ENCODE measurements at places on chromosomes 13 and 19.

- no peak for DNase-seq
These were observed 237.4 kb downstream of the LMO7 start for GRCh38 chr13:75873494-75873893.

GRCh38 chr19:41350735-41351338, 2.9 kb downstream of the TGFB1 start:
- no peak for DNase-seq

DNA sequence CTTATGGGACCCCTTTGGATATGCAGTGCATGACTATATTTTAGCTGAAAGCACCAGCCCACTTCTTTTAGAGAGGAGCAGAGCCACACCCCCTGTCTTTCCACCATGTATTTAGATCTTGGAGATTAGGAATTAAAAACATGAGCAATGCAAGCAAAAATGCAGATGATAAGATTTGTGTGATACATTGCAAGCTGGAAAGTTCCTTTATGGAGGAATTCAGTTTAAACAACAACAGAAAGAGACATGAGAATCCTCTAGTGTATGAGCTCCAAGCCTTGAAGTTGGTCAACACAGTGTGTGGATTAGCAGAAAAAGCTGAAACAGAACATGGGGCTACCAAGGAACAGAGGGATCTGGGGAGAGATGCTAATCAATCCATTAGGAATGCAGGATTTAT, 529.8 kb upstream of the NBEA start:
- no peak for DNase-seq

GRCh38 chr13:90413548-90413947, 933.9 kb upstream of the MIR17HG start:
- no peak for DNase-seq

- no peak for DNase-seq
These were observed 68.8 kb downstream of the LMO7 start for GRCh38 chr13:75704927-75705288.

DNA sequence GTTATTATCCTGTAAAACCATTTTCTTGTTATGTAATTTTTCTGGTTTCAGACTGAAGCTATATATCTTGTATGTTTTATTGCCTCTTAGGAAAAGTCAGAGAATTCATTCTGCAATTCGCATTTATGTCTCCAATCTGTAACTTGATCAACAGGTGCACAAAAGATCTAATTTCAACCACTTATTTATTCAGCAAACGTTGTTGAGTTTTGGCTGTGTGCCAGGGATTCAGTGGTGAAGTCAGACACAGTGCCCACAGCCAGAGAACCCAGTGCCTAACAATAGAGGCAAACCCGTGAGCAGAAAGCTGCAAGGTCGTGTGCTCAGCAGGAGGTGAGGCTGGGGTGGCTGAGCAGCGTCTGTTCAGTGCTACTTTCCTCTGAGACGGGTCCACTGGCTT, 119.5 kb upstream of the MCF2L start:
- DNase-seq = no peak

DNA sequence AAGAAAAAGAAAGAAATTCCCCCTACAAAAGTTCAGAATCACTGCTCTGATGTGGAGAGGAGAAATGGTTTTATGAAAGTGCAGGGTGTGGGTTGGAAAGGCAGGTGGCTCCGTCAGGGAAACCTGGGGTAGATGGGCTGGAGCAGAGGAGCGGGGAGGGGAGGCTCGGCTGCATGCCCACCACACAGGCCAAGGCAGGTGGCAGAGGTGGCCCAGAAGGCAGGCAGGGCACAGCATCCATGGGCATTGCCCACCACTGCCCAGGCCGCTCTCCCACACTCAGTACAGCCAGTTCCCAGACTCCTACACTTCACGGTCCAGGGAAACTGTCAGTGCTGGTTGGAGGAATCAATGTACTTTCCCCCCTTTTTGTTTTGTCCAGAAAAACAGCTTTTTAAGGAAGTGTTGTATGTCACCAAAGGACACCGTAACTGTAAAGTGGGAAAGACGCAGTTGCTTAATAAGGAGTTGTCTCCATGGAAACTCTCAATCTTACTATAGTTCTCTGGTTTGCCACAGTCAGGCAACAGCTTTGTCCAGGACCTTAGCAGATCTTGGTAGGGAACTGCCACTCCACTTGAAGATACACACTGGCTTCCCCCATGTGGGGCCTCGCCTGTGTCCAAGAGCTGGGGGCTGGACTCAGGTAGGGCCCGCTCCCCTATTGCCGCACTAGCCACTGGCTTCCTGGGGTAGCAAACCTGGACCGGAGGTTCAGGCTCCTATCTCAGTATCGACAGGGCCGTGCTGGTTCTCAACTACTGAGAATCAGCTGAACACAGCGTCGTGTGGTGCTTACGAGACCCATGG, 82.9 kb downstream of the RAB20 start:
- no peak for DNase-seq

- no peak for DNase-seq
These were observed 51.1 kb downstream of the HSPH1 start for GRCh38 chr13:31110617-31111016.

GRCh38 chr19:15640294-15640903, at the start of gene CYP4F3:
TSS of gene CYP4F3 (plus strand) at chr19:15640897. CDS start at chr19:15641416, 519 bp downstream.
- DNase-seq = no peak

- no peak for DNase-seq
These were observed 29.5 kb downstream of the FPR3 start for GRCh38 chr19:51824281-51825005.

GRCh38 chr19:4987256-4987655, 18.3 kb downstream of the KDM4B start:
- no peak for DNase-seq

DNA sequence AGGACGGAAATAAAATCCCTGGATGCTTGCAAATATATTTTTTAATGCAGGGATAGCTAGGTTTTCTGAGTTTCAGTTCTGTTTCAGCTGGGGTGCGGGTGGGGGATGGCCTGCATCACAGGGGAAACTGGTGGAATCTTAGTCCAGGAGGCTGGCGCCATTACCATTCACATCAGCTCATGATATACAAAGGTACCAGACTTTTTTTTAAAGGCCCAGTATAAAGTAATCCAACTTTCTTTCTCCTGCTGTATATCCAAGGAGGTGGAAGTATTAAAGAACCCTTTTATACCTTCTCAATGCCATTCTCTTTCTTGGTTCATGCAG, 343.8 kb downstream of the KCNRG start:
- DNase-seq = no peak

DNA sequence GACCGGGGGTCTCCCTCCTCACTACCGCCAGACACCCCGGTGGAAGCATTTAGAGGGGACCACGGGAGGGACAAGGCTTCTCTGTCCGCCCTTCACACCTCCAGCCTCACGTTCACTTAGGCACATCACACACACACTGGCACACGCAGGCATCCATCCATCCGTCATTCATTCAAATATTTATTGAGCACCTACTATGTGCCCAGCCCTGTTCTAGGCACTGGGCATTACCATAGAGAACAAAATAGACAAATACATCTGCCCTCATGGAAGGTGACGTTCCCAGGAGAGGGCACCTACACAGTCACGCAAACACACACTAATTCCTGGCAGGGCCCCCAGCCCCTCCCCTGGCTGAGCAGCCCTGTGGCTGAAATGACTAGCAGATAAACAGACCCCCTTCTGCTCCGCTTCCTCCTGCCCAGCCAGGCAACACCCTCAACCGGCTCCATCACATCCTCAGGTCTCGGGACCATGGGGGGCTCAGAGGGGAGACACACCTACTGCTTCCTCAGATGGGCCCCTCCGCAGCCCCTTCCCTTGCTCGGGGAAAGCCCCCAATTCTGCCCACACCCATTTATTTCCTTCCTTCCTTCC, 3.7 kb upstream of the NOP53 start:
- DNase-seq = no peak

DNA sequence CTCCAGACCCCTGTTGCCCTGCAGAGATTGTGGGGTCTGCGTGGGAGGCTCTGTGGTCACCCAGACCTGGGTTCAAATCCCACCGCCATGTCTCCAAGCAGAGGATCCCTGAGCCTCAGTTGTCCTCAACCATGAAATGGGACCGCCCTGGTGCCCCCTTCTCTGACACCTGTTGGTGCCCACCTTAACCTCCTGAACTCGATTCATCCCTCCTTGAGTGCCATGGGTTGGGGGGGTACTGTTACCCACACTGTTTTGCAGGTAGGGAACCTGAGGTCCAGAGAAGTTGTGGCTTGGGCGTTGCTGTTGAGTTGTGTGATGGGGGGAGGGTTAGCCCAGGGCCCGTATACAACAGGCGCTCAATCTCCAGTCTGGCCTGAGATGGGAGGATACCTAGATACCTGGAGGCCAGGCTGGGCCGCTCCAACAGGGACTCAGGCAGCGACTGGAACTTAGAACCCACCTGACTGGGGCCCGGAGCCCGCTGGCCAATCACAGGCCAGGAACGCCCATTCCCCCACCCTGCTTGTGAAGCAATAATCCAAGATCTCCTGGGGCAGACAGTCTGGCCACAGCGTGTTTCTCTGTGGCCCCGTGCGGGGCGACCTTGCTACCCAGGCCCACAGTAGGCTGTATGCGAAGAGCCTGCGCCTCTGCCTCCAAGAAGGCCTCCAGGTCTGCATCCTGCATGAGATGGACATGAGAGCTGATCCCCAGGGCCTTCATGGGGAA, 2.8 kb downstream of the ARID3A start:
- DNase-seq = no peak

GRCh38 chr19:18521692-18522123, at the start of gene ELL:
TSS of gene ELL (minus strand) at chr19:18522070. CDS start at chr19:18522055, 15 bp downstream.
- no peak for DNase-seq

GRCh38 chr13:65860306-65860705, 1369.8 kb downstream of the PCDH9 start:
- DNase-seq = no peak

DNA sequence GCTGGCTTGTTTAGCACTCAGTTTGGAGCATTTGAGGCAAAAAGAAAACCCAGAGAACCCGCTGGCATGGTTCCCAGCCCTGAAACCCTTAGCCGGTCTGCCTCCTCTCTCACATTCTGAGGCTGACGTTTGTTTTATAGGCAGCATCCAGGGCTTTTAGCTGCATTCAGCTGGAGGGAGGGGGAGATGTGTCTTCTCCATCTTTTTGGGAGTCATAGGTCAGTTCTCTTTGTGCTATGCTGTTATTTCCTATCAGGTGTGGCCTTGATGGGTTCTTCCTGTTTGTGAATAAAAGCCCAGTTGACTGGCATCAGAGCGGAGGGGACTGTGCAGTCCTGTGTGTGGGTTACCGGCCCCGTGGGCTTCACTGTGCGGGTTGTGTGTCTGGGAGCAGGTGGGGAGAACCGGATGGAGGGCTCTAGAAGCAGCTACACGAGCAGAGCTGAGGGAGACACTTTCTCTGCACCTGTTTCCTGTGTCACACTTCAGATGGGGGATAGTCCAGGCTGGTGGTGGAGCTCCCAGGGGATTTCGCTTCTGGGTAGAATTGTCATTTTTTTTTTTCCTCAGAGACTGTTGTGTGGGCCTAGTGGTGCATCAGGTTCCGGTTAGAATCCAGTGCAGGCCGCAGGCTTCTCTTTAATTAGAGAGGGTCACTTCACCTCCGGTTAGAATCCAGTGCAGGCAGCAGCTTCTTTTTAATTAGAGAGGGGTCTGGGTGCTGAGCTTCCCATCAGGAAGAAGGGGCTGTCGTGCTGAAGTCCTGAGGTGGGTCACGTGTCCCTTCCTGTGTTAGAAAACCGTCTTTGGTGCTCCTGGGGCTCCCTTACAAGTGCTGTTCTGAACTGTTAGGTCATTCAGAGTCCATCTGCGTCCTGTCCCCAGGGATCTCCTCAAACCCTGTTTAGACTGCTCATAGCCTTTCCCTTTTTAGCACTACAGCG, 69.6 kb downstream of the ARHGEF7 start:
- no peak for DNase-seq

DNA sequence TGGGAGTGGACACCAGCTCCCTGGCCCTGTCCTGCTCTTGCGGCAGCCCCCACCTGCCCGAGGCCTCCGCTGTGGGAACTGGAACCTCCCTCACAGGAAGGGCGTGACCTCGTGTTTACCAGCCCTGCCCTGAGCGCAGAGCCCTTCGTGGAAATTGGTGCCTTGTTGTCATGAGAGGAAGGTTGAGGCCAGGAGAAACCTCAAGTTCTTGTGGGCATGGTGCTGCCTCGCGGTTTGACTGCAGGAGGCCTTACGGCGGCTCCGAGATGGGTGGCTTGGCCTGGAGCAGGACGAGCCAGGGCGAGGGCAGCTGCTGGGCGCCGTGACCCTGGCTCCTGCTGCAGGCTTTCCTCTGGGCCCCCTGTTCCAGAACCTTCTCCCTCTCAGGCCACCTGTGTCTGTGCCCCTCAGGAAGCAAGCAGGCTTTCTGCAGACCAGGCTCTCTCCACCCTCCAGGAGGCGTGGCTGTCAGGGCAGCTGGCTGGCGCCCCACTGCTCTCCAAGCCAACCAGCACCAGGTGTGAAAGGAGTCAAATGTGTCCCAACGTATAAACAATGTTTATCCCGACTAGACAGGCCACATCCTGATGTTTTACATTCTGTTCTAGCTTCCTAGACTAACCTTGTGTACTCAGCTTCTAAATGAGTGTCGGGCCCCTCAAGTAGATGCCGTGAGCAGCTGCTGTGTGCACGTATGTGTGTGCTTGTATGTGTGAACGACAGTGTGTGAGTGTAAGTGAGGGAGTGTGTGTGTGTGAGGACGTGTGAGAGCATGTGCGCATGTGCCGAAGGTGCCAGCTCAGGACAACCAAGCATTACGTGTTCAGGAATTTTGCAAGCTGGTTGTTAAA, 10.4 kb upstream of the RASA3 start:
- DNase-seq = no peak

DNA sequence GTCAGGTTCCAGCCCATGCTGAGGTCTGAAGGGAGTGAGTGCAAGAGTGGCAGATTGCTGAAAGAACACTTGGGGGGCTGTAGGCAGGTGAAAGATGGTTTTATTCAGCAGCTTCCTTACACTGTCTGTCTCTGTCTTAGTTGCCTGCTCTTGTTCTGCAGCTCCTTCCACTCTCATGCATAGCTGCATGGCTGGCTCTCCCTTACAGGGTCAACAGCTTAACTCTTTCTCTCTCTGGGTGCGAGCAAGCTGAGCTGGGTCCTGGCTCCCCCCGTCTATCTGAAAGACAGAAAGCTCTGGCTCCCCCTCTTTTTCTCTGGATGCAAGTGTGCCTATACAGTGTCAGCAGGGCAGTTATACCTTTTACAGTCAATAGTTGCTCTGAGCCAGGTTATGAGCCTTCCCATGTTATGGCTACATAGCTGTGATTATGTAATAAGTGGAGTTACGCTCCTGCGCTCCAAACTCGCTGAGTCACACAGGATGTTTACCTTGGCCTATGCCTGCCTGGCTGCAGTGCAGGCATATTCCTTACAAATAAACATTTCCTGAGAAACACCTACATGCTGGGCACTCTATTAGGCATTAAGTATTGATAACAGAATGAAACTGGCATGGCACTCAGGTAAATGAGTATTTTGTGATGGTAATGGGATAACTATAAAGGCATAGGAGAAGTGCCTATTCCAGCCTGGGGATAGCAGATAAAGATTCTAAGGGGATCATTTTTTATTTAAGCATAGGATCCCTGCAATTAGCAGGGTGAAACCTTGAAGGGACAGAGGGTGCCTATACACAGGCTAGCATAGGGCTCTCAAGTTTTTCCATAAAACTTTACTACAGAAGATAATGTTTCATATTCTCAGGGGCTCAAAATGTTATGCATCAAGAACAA, 826.9 kb upstream of the PCDH9 start:
- DNase-seq = no peak

DNA sequence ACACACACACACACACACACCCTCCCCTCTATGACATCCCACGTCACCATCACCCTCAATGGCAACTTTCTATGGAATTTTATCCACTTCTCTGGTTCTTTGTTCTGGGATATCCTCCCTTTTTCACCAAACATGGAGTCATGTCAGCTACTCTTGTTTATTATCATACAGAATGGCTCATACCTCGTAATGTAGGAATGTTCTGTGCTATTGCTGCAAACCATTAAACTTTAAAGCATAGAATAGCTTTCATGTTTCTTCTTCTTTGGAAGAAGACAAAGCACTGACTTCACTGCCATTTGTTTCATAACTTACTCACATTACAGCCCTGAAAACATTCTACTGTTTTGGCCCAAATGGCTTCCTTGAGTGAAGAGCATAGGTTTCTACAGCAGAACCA, 163.4 kb downstream of the FOXO1 start:
- no peak for DNase-seq
